ENCODE measurements at places on chromosomes 4 and X.

GRCh38 chr4:94332983-94333590, 9.5 kb downstream of the HPGDS start:
- no peak for DNase-seq

GRCh38 chrX:100883654-100884053, 9.5 kb upstream of the NOX1 start:
- no peak for DNase-seq

DNA sequence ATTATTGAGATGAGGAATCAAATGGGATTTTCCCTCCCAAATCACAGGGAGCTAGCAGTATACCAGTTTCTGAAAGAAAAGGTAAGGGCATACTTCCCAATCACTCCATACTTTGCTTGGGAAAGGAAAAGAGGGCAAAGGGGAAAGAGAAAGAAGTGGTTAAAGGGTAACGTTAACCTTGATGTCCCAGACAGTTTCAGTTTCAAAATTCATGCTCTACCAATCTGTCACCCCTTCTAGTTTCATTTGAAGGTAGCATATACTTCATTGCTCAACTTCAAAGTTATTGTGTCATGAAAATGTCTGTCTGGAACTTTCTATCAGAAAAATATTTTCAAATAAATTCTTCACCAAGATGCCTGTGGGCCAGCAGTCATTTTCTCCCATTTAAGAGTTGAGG, 16.0 kb downstream of the TNMD start:
- no peak for DNase-seq

DNA sequence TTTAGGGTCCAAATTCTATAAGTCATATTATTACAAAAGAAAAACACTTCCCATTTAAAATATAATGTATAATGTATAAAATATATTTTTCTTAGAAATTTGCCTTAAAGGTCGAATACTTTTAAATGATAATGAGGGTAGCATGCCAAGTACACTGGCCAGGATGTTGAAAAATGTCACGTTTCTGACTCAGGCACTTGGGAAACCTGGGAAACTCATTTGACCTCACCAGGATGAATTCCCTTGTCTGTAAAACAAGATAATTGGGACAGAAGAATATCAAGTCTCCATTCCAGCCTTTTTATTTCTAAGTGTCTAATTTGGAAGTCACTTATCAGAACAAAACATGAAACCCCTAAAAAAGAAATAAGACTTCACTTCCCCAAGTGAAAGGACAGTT, 3.4 kb upstream of the SLC39A8 start:
- DNase-seq: no peak

- DNase-seq: peak; percentile 48
These were observed 20.6 kb downstream of the GABRQ start for GRCh38 chrX:152658302-152658701.

Data from H1 (cell line).